ENCODE measurements at places on chromosomes 3 and 15. TPM values are rescaled to one million over a fixed set of nuclear protein-coding genes. Genes with fewer than 3 reads are reported as not detected.
A peak's percentile ranks its signal among the peaks of the same experiment; 100 is the strongest.

DNA sequence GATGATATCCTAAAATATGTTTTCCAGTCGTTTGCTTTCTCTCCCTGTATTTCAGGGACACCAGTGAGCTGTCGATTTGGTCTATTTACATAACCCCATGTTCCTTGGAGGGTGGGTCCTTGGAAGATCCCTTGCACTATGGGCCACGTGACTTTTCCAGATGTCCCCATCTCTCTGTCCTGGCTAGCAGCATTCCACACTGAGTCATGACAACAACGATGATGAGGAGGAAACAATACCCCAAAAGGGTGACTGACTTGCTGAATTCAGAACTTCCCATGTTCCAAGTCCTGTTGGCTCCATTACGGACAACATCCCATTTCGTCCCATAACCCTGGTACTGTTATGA, 134.3 kb downstream of the NSMCE3 start:
- no peaks in the 10 kb centered on the region for H3K36me3 ChIP-seq
- no peaks in the 10 kb centered on the region for H3K4me1 ChIP-seq
- no peak for DNase-seq
- H3K4me3 ChIP-seq = no peak overlapping the region

GRCh38 chr15:68285259-68285980, 7.9 kb downstream of the FEM1B start:
- no peak for DNase-seq
- peak overlapping the region; percentile 85 for H3K4me3 ChIP-seq
- no peaks in the 10 kb centered on the region for H3K27me3 ChIP-seq

DNA sequence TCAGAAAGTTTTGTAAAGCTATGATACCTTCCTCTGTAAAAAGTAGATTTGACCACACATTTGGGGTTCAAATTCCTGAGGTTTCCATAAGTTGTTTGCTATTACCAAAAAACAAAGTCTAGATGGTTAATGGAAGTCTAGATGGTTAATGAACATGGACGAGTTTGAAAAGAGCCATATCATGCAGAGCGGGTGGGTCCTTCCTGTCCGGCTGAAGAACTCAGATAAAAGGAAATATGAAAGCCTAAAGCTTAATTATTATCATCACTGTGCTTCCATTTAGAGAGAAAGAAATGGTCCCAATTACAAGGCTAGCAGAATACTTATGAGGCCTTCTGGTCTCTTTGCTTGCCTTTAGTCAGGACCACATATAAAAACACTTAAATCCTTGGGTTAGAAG, 132.1 kb upstream of the SATB1 start:
- H3K27me3 ChIP-seq = no peaks in the 10 kb centered on the region
- DNase-seq = no peak
- no peak overlapping the region for H3K27ac ChIP-seq
- H3K4me1 ChIP-seq = no peaks in the 10 kb centered on the region
- no peak overlapping the region for H3K4me3 ChIP-seq
- H3K36me3 ChIP-seq = no peaks in the 10 kb centered on the region

DNA sequence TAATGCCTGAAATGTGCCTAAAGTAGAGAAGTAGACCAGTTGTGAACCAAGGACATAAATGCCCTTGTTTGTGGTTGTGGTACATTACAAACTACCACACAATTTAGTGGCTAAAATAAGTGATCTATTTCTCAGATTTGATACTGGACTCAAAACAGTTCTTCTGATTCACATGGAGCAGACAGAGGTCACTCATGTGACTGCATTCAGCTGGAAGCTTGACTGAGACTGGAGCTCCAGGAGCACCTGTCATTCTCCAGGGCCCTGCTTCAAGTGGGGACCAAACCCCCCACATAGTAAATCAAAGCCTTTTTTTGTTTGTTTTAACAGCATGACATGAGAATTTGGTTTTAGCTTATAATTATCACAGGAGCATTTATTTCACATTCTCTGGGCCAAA, 301.2 kb downstream of the OXSM start:
- H3K27me3 ChIP-seq = no peaks in the 10 kb centered on the region
- H3K27ac ChIP-seq = no peak overlapping the region
- no peak for DNase-seq
- H3K4me3 ChIP-seq = no peak overlapping the region
- H3K4me1 ChIP-seq = no peaks in the 10 kb centered on the region
- H3K36me3 ChIP-seq = no peaks in the 10 kb centered on the region

- no peak for DNase-seq
- no peak overlapping the region for H3K27ac ChIP-seq
- H3K27me3 ChIP-seq = no peaks in the 10 kb centered on the region
- no peaks in the 10 kb centered on the region for H3K36me3 ChIP-seq
- H3K4me3 ChIP-seq = no peak overlapping the region
Measured at GRCh38 chr3:156317462-156318074, 197.2 kb downstream of the KCNAB1 start.

GRCh38 chr3:161043336-161044035, 61.7 kb downstream of the B3GALNT1 start:
- no peak overlapping the region for H3K4me3 ChIP-seq
- no peaks in the 10 kb centered on the region for H3K27me3 ChIP-seq
- no peaks in the 10 kb centered on the region for H3K36me3 ChIP-seq
- DNase-seq = no peak
- H3K27ac ChIP-seq = no peak overlapping the region
- H3K4me1 ChIP-seq = no peaks in the 10 kb centered on the region

RAD51 gene
- 0.55 TPM for total RNA-seq

RYR3 gene
- 158 TPM for total RNA-seq

TFDP2 gene
- total RNA-seq = 46.9 TPM

TRIM71 gene
- total RNA-seq = not detected

Data from psoas muscle (tissue), 8 donors.